ENCODE measurements at places on chromosomes 6 and 20.

DNA sequence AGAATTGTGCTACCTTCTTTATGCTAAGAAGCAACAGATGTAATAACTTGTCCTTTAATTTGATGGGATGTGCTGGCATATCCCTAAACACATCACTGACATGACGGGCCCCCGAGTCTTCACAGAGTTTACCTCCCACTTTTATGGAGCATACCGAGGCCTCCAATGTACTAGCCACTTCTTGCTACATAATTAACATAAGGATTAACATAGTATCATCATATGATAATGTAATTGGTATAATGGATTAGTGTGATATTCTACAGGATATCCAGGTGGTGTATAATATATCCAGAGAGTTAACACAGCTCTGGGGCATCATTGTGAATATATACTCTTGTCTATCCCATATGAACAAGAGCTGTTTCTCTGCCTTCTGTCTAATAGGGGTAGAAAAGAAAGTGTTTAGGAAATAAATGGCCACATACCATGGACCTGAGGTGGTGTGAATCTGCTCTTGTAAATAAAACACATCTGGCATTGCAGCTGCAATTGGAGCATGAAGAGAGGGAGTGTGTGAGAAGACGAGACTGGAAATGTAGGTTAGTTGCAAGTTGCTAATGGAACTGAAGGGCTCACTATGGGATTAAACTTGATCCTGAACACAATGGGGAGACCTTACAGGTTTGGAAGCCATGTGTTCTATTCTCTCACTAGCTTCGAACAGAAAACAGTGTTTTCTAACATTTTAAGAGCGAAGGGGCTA lies 102.3 kb downstream of the IYD start:
- DNase-seq, result no peak

DNA sequence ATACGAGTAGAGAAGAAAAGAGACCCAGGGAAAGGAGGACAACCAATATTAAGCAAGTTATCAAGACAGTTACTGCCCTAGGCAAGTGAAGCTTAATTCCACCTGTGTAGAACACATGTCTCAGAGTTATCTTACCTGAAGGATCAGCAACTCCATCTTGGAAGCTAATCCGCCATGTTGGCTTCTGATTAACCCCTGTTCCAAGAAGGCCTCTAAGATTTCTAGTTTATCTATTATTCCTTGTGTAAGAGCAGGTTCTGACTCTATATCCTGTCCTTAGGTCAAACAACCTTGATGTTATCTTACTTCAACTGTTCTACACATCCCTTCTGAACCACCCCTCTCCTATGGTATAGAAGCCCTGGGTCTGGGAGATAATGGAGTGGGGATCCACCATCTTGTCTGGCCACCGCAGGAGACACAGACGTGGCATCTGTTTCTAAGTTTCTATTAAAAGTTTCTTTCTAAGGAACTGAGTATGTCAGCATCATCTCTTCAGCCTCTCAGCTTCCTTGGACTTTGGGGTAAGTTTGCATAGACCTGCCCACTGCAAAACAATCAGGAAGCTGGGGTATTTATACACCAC lies 27.7 kb upstream of the PTPN1 start:
- DNase-seq, result no peak

- DNase-seq, result no peak
These were observed 45.6 kb downstream of the DUSP22 start for GRCh38 chr6:337805-338368.

- no peak for DNase-seq
These were observed 38.5 kb downstream of the CPXM1 start for GRCh38 chr20:2761885-2762284.

DNA sequence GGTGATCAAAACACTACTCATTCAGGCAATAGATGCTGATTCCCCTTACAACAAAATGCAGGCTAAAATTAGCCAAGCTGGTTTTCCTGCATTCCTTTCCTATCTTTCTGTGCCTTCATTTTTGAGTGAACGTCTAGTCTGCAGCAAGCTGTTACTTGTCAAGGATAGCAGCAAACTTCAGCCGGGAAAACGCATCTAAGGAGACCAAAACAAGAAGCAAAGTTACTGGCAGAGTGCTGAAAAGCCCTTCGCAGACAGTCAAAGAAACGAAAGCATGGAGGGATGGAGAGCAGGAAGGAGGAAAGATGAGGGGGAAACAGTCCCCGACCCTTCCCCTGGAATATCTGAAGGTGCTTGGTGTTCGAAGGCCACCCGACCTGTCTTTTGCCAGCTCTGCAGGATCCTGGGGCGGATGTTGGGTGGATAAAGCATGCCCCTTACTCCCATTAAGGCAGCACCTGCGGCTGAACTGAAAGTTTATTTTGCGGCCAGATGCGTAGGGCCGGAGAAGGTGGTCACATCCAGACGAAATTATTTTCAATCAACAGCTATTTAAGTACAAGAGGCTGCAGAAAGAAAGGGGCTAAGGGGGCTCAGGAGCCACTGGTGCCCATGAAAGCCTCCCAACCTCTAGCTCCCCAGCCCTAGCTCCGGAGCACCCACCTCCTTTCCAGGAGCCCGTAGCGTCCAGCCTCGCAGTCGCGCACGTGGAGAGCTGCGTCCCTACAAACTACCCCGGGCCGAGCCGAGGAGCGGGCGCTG lies 538 bp downstream of the FERMT1 start:
- DNase-seq, result no peak

DNA sequence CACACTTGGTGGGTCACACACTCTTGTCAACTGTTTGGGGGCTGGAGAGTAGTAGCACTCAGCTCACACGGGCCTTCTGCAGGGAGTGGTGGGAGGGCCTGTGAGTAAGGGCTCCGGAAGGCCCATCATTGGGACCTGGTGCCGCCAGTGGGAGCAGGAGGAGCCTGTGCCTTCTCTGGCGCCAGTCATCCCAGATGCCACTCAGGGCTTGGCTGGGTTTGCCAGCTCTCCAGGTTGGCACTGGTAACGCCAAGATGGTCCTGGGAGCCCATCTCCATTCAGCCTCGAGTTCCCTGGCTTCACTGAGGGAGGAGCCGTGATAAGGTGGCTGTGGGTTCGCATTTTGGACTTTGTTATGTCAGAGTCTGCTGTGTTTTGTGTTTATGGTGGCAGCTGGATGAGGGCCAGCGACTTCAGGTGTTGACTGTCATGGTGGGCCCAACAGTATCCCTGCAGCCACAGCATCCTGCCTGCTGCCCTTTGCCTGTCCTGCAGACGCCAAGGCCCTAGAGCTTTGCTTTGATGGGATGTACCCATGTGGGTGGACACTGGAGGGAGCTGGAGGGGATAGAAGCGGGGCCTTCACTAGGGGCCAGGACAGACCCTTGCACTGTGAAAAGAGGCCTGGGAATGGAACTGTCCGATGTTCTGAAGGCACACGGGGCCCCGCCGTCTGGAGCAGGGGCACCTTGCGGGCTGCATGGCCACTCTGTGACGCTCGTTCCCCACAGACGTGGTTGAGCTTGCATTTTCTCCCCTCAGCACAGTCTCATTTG lies 13.3 kb upstream of the DNAJC5 start:
- no peak for DNase-seq

GRCh38 chr6:70860045-70860444 lies 96.8 kb downstream of the B3GAT2 start:
- no peak for DNase-seq

- no peak for DNase-seq
These were observed 11.1 kb upstream of the ITPR3 start for GRCh38 chr6:33610067-33610466.

- DNase-seq, result no peak
These were observed 65.6 kb upstream of the KIF13A start for GRCh38 chr6:18053078-18053477.

DNA sequence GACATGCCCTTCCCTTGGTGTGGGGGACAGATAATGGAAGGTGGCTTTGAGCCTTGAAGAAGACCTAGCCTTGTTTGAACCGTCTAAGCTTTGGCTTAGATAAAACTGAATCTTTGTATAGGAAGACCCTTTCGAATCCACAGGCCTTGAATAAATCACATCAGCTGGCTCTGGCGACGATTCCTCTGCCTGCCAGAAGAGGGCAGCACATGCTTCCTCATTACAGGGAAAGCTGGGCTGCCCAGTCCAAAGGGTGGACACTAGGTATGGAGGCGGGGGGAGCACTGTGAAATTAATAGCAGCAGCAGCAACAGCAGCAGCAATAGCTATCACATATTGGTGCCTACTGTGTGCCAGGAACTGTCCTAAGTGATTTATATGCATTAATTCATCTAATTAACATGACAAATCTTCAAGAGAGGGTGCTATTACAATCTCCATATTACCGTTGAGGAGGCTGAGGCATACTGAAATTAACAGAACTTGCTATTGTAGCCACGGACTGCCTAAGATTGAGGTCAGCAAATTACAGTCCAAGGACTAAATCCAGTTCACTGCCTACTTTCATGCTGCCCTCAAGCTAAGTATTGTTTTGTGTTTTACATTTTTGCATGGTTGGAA lies 85.1 kb downstream of the CLIC5 start:
- DNase-seq, result peak; percentile 62

- DNase-seq, result no peak
These were observed 39.4 kb upstream of the MLIP start for GRCh38 chr6:54071821-54072340.

DNA sequence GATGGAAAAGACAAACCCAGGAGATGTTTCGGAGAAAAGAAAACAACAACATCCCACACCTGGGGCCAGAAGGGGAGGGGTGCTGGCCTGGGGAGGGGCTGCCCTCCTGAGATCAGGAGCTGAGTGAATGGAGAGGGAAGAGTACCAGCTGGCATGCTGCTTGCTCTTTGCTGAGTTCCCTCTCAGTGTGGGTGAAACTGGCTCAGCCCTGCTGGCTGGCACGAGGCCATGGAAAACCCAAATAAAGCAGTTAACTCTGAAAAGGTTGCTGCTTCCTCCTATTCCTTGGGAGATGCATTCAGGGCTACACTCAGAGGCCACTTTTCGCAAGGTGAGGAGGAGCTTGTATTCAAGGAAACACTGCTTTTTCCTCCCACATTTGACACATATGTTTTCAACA lies 8.0 kb upstream of the KCNK16 start:
- no peak for DNase-seq

GRCh38 chr6:71045296-71045695 lies 88.4 kb upstream of the B3GAT2 start:
- DNase-seq, result no peak

- no peak for DNase-seq
These were observed 30.3 kb upstream of the SHLD1 start for GRCh38 chr20:5719861-5720403.

GRCh38 chr20:12984863-12985262 lies 23.9 kb upstream of the SPTLC3 start:
- no peak for DNase-seq

GRCh38 chr20:63212792-63213191 lies 3.1 kb downstream of the YTHDF1 start:
- no peak for DNase-seq

DNA sequence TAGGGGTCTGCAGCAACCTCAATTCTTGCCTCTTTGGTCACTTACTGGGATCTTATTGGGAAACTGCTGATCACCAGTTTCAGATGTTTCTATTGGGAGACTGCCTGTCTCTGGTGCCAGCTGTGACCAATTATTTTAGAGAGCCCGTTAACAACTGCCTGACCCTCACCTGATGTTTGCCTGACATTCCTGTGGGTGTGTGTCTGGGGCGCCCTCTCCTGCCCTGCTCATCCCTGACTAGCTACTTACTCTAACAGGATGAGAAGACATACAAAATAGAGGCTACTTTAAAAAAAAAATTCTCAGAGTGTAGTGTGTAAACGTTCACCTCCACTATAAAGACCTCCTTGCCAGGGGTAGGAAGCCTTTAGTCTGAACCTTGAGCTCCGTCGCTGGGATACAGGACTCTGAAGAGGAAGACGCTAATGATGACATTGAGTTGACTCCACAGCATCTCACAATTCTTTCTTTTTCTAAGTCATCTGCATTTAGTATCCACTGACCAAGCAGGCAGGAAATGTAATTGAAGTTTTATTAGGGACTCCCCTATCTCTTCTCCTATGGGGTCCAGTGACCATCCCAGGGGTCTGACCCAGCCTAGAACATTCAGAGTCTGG lies 54.6 kb upstream of the DDR1 start:
- no peak for DNase-seq

- no peak for DNase-seq
These were observed 46.2 kb downstream of the OGFRL1 start for GRCh38 chr6:71334768-71335167.

- no peak for DNase-seq
These were observed 4.0 kb upstream of the FRMD1 start for GRCh38 chr6:168082860-168083513.

GRCh38 chr6:163329991-163330390 lies 84.5 kb upstream of the QKI start:
- DNase-seq, result no peak

DNA sequence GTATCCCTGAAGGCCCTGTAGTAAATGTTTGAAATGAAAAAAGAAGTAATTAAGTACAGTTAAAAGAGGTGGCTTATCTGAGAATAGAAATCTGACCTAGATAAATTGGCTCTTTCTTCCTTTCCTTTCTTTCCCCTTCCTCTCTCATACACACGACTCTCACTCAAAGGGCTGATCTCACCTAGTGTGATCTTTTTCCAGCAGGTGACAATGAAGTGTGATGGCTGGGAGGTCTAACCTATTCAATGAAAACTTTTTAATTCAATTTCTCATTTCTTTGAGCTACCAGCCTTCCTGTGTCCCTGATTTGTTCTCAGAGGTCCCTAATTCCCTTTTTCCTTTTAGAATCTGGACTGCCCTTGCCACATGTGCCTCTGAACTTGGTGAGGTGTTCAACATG lies 118.0 kb upstream of the RIMS1 start:
- DNase-seq, result no peak

DNA sequence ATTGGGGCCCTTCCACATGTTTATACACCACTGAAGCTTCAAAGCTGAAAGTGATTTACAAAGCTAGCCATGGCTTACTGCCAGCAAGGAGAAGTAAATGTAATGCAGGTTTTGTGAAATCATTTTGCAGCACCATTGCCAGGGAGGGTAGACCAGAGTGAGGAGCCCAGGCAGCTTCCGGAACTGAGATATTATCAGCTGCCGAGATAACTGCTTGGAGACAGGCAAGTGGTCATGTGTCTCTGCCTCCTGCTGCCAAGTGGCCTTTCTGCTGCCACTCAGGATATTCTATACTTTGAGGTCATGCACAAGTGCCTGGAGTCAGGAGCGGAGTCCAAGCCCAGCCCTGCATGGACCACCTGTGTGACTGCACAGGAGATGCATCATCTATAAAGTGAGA lies 160.2 kb downstream of the SYNDIG1 start:
- DNase-seq, result no peak

DNA sequence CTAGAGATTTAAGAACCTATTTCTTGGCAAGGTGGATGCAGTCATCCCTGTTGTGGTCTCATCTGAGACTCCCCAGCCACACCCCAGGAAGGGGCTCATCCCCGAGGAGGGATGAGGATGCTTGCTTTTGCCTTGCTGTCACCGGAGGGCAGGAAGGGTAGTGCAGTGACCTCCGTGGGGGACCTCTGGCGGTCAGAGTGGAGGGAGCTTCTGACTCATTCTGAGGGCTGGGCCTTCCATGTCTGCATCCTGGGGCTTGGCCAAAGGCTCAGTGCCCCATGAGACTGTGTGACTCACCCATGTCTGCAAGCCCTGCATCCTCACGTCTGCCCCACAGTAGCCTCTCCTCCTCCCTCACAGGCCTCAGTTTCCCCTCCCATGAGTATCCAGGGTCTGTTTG lies 38.7 kb downstream of the UQCC2 start:
- peak; percentile 69 for DNase-seq

Measured in GM20000 (cell line).